Activated CD8-positive, alpha-beta memory T cell treated with anti-CD3 and anti-CD28 coated beads for 48 hours (primary cell): ENCODE measurements at places on chromosomes 2 and 18.
A peak's percentile ranks its signal among the peaks of the same experiment; 100 is the strongest.

DNA sequence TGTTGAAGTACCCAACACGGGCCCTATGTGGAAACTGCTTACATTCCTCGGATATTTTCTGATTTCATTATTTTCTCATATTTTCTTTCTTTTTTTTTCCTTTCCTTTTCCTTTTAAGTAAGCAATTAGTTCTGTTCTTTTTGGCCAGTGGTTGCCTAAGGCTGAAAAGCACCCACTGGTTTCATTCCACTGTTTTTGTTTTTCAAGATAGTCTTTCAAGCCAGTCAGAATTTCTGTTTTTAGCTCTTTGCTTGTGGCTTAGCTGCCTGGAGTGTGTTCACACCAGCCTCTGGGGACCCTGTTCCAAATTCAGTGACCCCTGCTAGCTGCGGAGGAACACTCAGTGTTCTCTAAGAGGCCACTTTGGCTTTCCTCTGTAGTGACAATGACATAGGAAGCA is 73.6 kb downstream of the NRP2 start:
- no peak for DNase-seq

GRCh38 chr18:42936289-42936688 is 179.2 kb downstream of the RIT2 start:
- no peak for DNase-seq

GRCh38 chr18:64287926-64288325 is 139.0 kb upstream of the LINC00305 start:
- DNase-seq = no peak

DNA sequence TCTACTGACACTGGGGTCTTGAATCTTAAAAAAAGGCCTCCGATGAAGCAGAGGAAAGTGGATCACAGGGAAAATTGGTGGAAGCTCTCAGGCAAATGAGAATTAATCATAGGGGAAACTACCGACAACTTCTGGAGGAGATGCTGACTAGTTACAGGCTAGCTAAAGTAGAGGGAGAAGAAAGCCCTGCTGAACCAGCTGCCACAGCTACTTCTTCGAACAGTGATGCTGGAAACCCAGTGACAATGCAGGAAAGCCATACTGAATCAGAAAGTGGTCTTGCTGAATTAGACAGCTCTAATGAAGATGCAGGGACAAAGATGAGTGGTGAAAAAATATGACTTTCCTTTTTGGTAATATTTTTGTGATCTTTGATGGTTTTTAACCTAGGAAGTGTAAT is 44.9 kb upstream of the SLC3A1 start:
- DNase-seq = no peak

DNA sequence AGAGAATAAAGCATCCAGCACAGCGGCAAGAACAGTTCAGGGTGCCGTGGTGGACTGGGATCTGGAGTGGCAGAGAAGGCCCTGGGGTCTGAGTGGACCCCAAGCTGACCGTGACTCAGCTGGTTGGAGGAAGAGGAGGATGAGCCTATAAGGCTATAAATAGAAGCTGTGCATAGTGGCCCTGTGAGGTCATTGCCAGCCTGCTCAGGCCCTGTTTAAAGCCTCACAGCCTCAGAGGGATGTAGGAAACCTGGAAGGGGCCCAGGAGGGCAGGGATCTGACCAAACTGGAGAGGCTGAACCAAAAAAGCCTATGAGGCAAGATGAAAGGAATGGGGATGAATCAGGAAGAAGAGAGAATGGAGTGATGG is 11.3 kb upstream of the DES start:
- DNase-seq = no peak

GRCh38 chr2:170554278-170554955 is 160.7 kb upstream of the SP5 start:
- no peak for DNase-seq

GRCh38 chr2:98501876-98502275 is 57.2 kb downstream of the INPP4A start:
- DNase-seq = no peak

DNA sequence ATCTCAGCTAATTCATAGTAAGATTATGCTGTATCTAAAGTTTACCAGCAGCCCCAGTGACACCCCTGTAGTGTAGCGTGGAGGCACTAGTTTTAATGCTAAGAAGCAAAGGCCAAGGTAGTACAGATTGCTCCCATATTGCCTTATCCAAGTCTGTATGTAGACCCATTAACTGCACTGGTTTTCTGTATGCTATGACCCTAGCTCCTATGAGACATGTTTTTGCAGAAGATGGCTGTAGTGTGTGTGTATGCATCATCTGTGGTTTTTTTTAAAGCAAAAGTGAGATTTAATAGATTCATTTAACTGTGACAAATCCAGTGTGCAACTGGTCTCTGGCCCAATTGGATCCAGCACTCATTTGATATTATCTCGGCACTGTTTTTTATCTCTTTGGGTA is 86.5 kb downstream of the HAUS1 start:
- DNase-seq = no peak

- no peak for DNase-seq
These were observed 214.7 kb downstream of the KLHL29 start for GRCh38 chr2:23599667-23600066.

DNA sequence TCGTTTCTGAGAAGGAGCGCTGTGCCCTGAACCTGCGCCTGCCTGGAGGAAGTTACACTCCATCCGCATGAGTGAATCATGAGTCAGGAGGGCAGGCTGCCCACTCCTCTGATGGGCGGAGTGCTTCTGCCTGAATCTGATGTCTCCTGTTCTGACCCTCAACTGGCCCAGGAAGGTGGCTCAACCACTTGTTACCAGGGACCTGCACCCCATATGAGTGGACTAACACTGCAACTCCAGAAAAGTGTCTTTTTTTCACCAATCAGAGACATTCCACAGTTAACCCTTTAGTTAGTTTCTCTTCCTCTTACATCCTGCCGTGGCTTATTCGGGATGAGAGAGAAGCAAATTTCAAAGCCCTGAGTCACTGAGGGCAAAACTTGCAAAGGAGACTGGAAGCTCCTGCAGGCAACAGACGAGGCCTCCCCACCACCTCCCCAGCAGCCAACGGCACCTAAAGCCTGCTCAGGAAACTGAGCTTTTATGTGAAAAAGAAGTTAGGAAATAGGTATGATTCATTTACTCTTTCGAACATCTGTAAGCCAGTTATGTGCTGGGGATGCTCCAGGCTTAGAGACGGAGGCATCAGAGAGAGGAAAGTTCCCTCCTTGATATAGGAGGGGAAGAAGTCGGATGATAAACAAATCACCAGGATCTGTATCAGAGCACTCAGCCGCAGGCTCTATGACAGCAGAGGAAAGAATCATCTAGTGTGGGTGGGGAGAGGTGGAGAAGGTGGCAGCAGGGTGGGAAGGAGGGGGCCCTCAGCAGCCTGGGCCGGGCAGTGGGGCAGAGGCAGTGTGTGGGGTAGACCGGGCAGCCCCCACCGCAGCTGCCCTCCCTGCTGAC is 30.9 kb downstream of the MBP start:
- DNase-seq = no peak

DNA sequence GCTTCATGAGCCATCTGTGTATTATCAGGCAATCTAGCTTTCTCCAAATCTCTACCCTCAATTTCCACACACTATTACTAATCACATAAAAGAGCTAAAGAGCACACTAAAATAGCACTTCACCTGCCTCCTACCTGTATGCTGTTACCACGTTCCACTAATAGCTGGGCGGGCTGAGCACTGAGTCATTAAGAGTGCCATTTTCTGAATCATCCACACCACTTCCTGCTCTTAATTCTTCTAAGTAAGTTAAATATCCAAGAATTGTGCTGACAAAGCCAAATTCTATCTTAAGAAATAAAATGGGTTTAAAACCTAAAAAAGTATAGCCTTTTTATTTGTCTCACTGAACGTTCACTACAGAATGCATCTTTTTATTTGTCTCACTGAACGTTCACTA is 35.7 kb downstream of the NOL10 start:
- DNase-seq = peak; percentile 32

DNA sequence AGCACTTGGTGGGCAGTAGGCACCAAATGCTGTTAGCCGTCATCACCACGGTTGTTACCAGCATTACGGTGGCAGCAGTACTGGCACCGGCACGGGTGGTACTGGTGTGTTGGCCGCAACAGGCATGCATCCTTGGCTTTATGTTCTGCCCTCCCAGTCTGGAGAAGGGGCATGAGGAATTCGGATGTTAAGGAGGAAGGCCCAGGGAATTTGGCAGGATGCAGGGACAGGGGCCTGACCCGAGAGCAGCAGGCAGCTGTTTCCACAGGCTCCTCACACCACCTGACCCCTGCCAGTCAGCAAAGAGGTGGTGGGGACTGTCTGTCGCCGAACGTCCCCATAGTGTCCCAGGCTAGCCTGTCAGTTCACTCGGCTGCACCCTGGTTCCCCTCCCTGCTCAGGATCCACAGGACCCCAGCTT is 79.0 kb downstream of the EDAR start:
- no peak for DNase-seq
